AG08396 (cell line): ENCODE measurements at places on chromosomes 5 and 9.

GRCh38 chr5:68396722-68397121 is 181.2 kb downstream of the PIK3R1 start:
- DNase-seq: no peak

GRCh38 chr9:80175286-80176150 is 603.8 kb downstream of the TLE4 start:
- DNase-seq: peak; percentile 24

- no peak for DNase-seq
These were observed 51.9 kb upstream of the IL7R start for GRCh38 chr5:35804841-35805240.

GRCh38 chr5:18032744-18033143 is 398.5 kb downstream of the TAF11L14 start:
- no peak for DNase-seq

DNA sequence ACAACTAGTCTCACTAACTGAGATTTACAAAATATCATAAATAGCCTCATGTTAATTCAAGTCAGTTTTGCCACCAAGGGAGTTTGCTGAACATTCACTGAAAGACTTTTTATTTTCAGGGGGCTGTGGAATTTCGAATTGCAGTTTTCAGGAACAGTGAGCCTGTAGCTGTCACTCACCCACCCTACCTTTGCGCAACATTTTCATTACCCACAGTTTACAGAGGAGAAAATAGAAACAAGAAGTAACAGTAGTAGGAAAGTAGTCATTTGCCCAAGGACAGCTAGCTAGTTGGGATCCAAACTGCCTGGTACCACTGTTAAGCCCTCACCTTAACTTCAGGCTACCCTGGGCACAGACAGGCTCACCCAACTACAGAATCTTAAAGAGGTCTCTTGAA is 154.1 kb downstream of the ADAMTS12 start:
- no peak for DNase-seq

DNA sequence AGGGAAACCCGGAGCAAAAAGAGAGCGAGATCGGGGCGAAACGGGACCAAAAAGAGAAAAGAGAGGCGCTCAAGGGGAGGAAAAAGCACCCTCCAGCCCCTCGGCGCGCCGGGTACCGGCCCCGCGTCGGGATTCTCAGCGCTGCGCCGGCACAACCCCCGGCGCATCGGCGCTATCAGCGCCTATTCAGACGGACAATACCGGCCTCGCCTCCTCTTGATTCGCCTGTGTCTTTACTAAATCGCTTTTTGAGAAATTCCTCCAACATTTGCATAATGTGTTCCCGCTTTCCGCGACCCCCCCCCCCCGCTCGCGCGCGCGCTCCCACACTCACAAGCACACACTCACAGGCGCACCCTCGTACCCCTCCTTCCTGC is 578 bp downstream of the LHX6 start:
- DNase-seq: no peak

DNA sequence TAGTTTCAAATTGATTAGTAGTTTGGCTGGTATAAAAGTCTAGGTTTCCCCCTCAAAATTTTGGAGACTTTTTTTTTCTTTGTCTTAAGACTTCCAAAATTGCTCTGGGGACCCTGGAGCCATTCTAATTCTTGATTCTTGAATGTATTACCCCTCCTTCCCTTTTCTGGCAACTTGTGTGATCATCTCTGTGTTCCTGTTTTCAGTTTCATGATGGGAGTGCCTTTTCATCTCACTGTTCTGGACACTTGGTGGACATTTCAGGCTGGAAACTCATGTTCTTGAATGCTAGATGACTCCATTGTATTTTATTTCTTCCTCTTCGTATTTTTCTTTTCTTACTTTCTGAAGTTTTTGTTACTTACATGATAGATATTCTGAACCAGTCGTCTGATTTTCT is 57.3 kb upstream of the LRRC70 start:
- DNase-seq: no peak

GRCh38 chr5:77984587-77984986 is 208.4 kb upstream of the TBCA start:
- no peak for DNase-seq

DNA sequence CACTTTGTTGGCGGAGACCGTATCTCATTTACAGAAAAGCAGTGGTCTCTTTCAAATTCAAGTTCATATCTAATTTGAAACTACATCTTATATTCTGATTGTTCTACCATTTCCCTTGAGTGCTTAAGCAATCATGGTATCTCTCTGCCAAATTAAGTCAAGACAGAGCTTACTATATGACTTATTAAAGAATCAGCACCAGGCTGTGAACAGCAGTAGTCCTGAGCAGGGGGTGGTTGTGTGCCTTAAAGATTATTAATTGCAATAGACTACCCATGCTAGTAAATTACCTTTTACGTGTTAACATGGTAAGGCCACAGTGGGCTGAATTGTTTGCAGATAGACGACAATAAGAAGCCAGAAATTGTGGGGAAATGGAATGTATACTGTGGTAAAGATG is 21.5 kb downstream of the SNCAIP start:
- no peak for DNase-seq

DNA sequence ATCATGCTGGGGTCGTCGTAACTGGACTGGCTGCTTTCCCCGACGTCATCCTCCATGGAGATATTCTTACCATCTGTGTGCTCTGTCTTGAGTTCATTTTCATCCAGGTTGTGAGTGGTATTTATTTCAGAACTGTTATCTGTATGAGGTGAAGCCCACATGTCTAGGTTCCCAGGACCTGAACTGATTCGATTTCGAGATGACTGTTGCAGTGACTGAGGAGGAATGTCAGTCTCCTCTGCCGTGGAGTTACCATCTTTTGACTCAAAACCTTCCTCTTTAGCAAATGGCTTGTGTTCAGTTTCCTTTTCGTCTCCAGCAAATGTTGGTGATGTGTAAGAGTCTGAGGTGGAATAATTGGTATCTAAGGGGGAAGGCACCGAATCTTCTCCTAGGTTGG is 55.2 kb upstream of the PCA3 start:
- DNase-seq: no peak

- DNase-seq: no peak
These were observed 22.4 kb upstream of the CORO2A start for GRCh38 chr9:98214811-98215210.

GRCh38 chr5:93580063-93580926 is 724 bp downstream of the NR2F1-AS1 start:
- no peak for DNase-seq

- no peak for DNase-seq
These were observed 19.5 kb upstream of the ARAP3 start for GRCh38 chr5:141701360-141702119.

DNA sequence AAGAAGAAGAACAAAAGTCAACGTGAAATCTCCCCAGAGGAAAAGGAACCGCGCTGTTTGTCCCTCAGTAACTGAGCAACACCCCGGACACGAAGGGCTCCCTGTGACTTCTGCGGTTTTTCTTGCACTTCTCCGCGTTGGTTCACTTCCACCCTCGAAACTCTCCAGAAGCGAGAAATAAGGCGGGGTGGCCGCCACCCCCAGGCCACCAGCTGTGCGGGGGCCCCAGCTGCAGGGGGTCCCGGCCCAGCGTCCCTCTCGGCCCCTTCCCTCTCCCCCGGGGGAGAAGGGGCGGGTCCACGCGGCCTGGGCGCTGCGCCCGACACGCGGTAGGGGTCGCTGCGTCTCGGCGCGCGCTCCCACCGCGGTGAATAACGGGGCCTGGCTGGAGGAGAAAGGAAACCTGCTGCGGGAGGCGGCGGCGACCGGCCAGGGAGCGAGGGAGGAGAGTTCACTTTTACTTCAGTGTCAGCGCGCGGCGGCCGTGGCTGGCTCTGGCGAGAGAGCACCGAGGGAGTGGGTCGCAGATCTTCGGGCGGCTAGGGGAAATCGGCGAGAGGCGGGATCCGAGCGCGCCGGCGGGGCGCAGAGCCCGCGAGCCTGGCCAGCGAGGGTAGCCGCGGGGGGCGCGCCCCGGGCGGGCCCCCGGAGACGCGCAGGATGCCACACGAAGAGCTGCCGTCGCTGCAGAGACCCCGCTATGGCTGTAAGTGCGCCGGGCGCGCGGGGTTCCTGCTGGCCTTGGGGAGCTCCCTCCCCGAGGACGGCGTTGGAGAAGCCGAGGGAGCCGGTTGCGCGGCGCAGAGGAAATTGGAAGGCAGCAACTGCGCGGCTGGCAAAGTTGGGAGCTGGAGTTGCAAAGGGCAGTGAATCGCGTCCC is at the start of gene IQGAP2:
Gene IQGAP2 (plus strand): TSS at position 400 of the 880 bp plus-strand sequence. CDS start 261 bp downstream, at position 661.
- DNase-seq: peak; percentile 71

GRCh38 chr5:157172403-157172802 is 6.3 kb upstream of the GARIN3 start:
- no peak for DNase-seq

GRCh38 chr5:99945478-99946442 is 589.4 kb upstream of the FAM174A start:
- no peak for DNase-seq

GRCh38 chr9:93319992-93320500 is 131.4 kb upstream of the FAM120A start:
- no peak for DNase-seq
